ENCODE measurements at places on chromosomes 2 and 18.
A peak's percentile ranks its signal among the peaks of the same experiment; 100 is the strongest.

GRCh38 chr2:231370749-231371429 lies 24.6 kb upstream of the B3GNT7 start:
- DNase-seq = no peak

- peak; percentile 94 for DNase-seq
Observed at GRCh38 chr2:164657129-164657528, 35.8 kb upstream of the GRB14 start.

DNA sequence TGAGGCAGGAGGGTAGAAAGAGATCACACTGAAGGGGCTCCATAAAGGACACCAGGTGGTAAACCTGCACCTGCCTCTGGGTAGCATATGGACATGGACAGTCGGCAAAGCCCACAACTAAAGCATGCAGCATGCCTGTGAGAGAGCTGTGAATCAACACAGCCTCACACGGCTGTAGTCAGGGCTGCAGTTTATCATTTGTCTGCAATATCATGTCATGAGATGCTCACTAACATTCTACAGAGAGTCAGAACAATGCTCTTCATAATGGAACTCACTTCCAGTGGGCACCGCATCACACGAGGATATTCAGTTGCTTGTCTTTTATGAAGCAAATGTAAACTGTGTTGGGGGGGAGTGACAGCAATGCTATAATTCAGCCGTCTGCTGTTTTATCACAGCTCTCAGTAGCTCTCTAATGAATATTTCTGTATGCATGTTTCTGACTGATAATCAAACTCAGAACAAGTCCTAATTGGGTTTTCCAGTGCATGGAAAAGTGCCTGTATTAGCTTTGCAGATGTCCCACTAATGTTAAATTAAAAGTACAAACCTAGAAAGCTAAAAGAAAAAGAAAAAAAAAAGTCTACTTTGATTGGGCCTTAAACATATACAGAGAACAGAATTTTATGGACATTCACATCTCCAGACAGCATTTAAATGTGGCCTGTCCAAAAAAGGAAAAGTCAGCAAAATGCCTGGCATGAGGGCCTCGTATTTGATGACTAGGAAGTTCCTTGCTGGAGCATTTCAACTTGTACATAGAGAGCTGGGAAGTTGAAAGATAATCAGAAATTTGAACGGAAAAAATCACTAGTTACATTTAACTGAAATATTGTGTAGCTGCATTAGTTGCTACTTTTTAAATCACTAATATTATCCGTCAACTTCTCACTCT lies 406.1 kb upstream of the SOX11 start:
- no peak for DNase-seq

DNA sequence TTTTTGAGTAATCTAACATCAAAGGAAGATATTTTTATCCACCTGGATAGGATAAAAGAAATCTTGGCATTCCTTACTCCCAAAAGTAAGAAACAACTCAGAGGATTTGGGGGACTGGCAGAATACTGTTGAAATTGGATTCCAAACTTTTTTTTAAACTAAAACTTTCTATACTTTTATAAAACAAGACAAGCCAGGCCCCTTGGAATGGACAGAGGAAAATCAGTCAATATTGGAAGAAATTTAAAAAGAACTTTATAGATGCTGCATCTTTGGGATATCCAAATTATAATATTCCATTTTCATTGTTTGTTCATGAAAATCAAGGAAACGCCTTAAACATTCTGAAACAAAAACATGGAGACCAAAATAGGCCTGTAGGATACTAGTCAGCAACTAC lies 147.6 kb upstream of the PIEZO2 start:
- no peak for DNase-seq

- peak; percentile 65 for DNase-seq
Observed at GRCh38 chr18:35460736-35461161, 37.0 kb downstream of the INO80C start.

DNA sequence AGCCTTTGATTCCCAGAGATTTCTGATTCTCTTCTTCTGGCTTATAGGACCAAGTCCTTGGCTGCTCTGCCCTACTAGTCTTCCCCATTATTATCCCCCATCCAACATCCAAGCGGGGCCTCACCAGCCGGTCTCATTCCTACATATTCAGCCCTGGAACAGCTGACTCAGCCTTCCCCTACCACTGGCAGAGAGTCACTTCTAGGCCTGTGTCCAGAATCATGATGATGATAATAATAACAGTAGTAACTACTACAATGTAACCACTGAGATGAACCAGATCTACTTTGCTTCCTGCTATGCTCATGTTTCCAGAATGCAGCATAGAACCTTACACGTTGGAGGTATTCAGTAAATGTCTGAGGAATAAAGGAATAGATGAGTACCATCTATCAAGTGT lies 295.2 kb downstream of the SRBD1 start:
- DNase-seq = peak; percentile 20

DNA sequence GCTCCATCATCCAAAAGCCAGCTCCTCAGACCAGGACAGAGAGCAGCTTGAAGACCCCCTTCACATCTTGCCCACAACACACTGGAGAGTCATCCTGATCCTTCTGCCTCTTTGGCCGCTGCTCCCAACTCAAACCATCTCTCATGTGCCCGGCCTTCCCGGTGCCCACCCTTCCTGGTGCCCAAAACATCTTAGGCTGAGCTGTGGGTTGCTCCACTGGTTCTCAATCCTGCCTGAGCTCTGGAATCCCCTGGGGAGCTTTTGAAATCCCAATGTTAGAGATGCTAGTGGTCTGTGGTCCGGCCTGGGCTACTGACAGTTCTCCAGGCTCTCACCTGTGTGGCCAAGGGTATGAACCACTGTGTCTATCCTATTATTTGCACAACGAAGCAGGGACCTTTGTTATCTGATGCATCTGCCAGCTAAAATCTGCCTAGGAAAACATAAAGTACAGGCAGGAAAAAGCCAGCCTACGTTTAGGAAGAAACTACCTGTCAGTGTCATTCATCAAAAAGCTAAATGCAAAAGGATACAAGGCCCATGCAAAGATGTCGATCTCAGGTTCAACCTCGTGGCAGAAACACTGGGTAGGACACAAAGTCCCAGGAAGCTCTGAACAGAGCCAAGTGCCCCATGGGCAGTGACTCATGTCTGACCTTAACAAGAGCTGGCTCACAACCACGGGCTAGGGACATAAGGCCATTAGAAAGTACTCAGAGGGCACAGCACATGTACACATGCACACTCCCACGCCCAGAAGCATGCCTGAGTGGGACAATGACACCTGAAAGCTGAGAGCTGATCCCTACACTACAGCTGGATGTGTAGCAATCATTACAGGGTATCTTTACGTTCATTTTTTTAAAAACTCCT lies 30.8 kb downstream of the TBC1D8 start:
- DNase-seq = peak; percentile 89

All from bronchial epithelial cell (primary cell).